ENCODE measurements at places on chromosomes 3 and 15.
A peak's percentile ranks its signal among the peaks of the same experiment; 100 is the strongest.

DNA sequence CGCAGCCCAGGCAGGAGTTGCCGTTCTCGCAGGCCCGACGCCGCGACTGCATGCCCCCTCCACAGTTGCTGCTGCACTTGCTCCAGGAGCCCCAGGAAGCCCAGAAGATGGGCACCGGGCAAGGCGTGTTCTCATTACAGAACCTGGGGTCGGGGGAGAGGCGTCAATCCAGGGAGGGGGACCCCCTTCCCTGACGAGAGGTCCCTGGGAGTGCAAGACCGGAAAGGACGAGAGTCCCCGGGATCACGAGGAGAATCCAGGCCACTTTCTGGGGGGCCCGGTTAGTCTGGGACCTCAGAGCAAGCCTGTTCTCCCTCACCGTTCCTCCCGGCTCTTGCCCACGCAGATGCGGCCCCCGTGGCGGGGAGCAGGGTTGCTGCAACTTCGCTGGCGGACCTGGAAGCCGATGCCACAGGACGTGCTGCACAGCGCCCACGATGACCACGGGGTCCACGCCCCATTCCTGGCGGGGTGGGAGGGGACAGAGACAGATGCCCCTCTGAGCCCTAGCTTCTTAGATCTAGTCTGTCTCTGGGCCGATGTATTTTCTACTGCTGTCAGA is 113.9 kb downstream of the SEMA5B start:
- peaks cover 57% of the 10 kb centered on the region for H3K27me3 ChIP-seq
- no peak overlapping the region for H3K4me3 ChIP-seq
- H3K27ac ChIP-seq: no peak overlapping the region
- DNase-seq: no peak

DNA sequence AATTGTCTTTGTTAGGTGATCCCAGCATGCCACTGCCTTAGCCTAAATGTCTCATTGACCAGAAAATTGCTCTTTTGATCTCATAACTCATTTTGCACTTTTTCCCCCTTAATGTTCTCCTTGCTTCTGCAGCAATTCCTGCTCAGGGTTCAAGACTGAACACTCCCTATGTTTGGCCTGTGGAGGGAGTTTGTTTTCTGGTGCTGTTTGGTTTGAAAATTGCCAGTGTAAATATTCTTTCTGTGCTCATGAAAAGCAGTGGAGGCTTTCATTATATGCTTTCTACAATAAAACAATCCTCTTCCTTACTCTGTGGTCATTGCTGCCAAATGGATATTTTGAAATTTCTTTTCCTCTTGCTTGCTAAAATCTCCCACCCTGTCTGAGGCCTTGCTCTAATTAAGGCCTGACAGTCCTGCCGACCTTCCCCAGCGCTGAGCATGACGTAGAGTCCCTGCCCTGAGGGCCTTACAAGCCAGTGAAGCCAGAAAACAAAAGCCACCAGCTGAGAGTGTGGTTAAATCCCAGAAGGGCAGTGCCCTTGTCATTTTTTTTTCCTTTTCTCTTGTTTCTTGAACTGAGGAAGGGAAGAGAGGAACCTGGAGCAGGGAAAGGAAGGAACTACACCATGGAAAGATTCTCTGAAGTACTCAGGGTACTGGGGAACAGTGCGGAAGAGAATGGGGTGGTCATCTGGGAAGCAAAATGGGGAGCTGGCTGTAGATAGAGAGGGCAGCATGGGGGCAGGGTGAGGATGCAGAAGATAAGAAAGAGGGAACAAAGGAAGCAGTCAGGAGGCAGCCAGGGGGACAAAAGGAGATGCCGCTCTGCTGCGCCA is 24.8 kb downstream of the ZBTB38 start:
- no peaks in the 10 kb centered on the region for H3K36me3 ChIP-seq
- no peaks in the 10 kb centered on the region for H3K4me1 ChIP-seq
- no peak overlapping the region for H3K4me3 ChIP-seq
- no peak for DNase-seq
- no peaks in the 10 kb centered on the region for H3K27me3 ChIP-seq

DNA sequence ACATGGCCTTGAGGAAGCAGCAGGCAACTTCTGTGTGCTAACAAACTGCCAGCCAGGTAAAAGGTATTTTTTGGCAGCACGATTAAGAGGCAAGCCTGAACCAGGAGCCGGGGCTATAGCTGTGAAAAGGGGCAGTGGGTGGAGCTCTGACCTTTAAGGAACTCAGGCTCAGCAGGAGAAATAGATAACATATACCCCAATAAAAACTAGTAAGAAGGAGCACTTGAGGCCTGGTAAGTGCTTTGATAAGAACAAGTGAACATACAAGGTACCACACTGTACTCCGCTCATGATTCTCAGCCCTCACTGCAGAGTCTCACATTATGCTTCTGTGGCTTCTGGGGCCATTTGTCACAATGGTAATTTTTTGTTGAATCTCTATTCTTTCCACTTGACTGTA is 5.4 kb downstream of the FYCO1 start:
- H3K4me1 ChIP-seq: peaks cover 15% of the 10 kb centered on the region
- H3K27ac ChIP-seq: no peak overlapping the region
- peaks cover 23% of the 10 kb centered on the region for H3K36me3 ChIP-seq
- H3K27me3 ChIP-seq: no peaks in the 10 kb centered on the region
- no peak overlapping the region for H3K4me3 ChIP-seq

GRCh38 chr3:167497903-167498302 is 24.1 kb upstream of the SERPINI2 start:
- H3K27ac ChIP-seq: no peak overlapping the region
- no peak for DNase-seq
- no peak overlapping the region for H3K4me3 ChIP-seq
- no peaks in the 10 kb centered on the region for H3K36me3 ChIP-seq
- H3K4me1 ChIP-seq: no peaks in the 10 kb centered on the region

DNA sequence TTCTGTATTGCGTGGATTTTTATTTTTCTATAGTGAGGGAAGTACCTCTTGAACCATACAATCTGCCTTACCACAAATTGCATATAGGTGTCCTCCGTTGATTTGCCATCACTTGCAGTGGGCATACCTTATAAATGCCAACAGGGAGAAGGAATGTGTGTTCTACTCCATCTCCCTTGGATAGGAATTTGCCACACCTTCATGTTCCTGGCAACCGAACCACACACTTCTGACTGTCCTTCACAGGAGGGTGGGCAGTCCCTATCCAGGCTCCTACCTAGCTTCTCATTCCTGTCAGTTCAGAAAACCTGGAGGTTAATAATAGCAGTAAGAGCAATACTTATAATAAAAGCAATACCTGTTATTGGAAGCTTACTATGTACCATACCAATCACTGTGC is 357.7 kb downstream of the EFHB start:
- DNase-seq: no peak
- H3K27ac ChIP-seq: no peak overlapping the region
- H3K4me3 ChIP-seq: no peak overlapping the region
- no peaks in the 10 kb centered on the region for H3K4me1 ChIP-seq

DNA sequence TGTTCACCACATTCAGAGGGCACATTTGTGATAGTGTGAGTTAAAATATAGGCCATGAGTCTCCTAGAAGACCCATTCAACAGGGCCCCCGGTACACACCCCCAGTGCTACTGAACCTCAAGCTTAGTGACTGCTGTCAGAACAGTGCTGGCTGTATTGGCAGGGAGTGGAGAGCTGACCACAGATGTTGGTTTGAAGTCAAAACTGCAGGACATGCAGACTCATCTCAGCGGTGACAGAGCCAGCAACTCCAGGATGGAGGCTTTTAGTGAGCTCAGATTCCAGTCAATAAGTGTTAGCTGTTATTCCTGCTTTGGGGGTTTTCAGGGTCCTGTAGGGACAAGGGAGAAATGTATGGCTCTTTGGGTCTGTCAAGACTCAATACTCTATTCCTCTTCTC is 29.1 kb downstream of the PRR20G start:
- no peak for DNase-seq
- H3K27me3 ChIP-seq: peaks cover 16% of the 10 kb centered on the region
- no peak overlapping the region for H3K4me3 ChIP-seq
- no peak overlapping the region for H3K27ac ChIP-seq

DNA sequence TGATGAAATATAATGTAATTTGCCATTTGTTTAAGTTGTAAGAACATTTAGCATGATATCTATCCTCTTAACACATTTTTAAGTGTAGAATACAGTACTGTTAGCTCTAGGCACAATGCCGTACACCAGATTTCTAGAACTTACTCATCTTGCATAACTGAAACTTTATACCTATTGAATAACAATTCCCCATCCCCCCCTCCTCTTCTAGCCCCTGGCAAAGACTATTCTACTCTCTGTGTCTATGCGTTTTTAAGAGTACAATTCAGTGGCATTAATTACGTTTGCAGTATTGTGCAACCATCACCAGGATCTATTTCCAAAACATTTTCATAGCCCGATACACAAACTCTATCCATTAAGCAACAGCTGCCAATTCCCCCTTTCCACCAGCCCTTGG is 261.7 kb downstream of the PLOD2 start:
- no peaks in the 10 kb centered on the region for H3K36me3 ChIP-seq
- H3K27me3 ChIP-seq: no peaks in the 10 kb centered on the region
- no peaks in the 10 kb centered on the region for H3K4me1 ChIP-seq

GRCh38 chr3:114308377-114308776 is 14.5 kb downstream of the TIGIT start:
- peaks cover 51% of the 10 kb centered on the region for H3K4me1 ChIP-seq
- DNase-seq: peak; percentile 37
- H3K27ac ChIP-seq: peak overlapping the region; percentile 86
- H3K36me3 ChIP-seq: no peaks in the 10 kb centered on the region

- H3K27me3 ChIP-seq: peaks cover 23% of the 10 kb centered on the region
- no peaks in the 10 kb centered on the region for H3K4me1 ChIP-seq
- no peak overlapping the region for H3K27ac ChIP-seq
- H3K36me3 ChIP-seq: no peaks in the 10 kb centered on the region
These were observed 63.7 kb upstream of the DLG1 start for GRCh38 chr3:197362081-197362480.

GRCh38 chr3:63791974-63792373 is 27.1 kb upstream of the C3orf49 start:
- no peaks in the 10 kb centered on the region for H3K27me3 ChIP-seq
- DNase-seq: no peak
- H3K36me3 ChIP-seq: no peaks in the 10 kb centered on the region
- no peak overlapping the region for H3K27ac ChIP-seq
- no peaks in the 10 kb centered on the region for H3K4me1 ChIP-seq

- H3K27ac ChIP-seq: no peak overlapping the region
- no peaks in the 10 kb centered on the region for H3K27me3 ChIP-seq
- no peaks in the 10 kb centered on the region for H3K36me3 ChIP-seq
- H3K4me1 ChIP-seq: no peaks in the 10 kb centered on the region
These were observed 874.7 kb upstream of the GBE1 start for GRCh38 chr3:82636177-82636576.

DNA sequence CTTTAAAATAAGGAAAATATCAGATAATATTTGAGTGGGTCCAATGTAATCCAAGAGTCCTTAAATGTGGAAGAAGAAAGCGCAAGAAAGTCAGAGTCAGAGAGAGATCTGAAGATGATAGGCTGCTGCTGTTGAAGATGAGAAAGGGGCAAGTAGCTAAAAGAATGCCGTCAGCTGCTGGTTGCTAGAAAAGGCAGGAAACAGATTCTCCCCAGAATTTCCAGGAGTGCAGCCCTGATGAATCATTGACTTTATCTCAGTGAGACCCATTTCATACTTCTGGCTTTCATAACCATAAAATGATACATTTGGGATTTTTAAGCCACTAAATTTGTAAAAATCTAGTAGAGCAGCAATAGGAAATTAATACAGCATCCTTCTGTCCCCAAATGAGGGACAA is 7.5 kb upstream of the CHMP2B start:
- peaks cover 11% of the 10 kb centered on the region for H3K27me3 ChIP-seq
- H3K27ac ChIP-seq: no peak overlapping the region
- H3K4me3 ChIP-seq: no peak overlapping the region
- H3K4me1 ChIP-seq: no peaks in the 10 kb centered on the region
- no peaks in the 10 kb centered on the region for H3K36me3 ChIP-seq

DNA sequence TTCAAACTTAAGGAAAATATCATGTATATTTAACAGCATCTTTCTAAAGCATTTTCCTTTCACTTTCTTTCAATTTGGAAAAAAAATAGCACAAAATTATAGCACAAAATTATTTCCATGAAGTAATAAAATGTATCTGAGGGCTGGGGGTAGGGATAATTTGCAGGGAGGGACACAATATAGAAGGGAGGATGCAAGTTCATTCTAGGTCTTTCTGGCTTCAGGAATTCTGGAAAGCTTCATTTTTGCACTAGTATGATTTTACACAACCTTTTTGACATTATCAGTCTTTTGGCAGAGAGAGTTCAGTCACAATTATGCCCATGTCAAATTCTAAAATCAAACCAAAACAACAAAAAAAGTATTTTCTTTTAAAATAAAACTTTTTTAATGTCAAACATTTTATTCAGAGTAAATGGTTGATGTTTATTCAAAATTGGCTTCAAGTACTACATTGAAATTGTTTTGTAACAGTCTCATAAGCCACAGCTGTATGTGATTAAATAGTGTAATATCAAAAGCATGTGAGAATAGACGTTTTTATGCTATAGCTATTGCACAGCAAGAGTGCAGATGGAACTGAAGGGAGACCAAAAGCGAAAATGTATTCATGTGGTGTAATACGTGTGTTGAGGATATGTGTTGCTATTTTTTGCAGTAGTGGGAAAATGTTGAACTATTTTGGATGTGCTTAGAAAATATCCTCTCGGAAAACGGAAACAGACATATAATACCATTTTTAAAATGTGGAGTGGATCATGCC is 5.8 kb downstream of the RBMS3 start:
- H3K4me3 ChIP-seq: no peak overlapping the region
- no peak for DNase-seq
- H3K27ac ChIP-seq: no peak overlapping the region
- no peaks in the 10 kb centered on the region for H3K36me3 ChIP-seq
- no peaks in the 10 kb centered on the region for H3K27me3 ChIP-seq
- peaks cover 11% of the 10 kb centered on the region for H3K4me1 ChIP-seq

DNA sequence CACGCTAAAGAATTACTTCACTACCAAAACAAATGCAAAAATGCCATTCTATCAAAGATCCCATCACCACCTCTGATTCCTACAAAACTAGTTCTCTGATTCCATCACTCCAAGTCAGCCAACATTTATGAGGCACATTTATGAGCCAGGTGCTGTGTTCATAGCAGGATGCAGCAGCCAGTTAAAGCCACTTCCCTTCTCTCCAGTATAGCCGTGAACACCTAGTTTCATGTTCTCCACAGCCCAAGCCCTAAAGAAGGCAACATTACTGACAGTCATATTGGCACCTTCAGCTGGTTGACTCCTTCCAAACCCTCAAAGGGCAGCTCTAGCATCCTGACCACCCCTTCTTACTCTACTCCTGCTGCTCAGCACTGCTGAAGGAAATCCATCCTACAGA is 36.4 kb downstream of the RYK start:
- H3K36me3 ChIP-seq: peaks cover 21% of the 10 kb centered on the region
- no peak overlapping the region for H3K27ac ChIP-seq
- DNase-seq: no peak
- H3K4me3 ChIP-seq: no peak overlapping the region
- no peaks in the 10 kb centered on the region for H3K4me1 ChIP-seq
- H3K27me3 ChIP-seq: no peaks in the 10 kb centered on the region

- H3K4me3 ChIP-seq: no peak overlapping the region
- H3K36me3 ChIP-seq: no peaks in the 10 kb centered on the region
- no peak for DNase-seq
- no peaks in the 10 kb centered on the region for H3K27me3 ChIP-seq
- no peaks in the 10 kb centered on the region for H3K4me1 ChIP-seq
- no peak overlapping the region for H3K27ac ChIP-seq
These were observed 27.6 kb downstream of the CHRNA7 start for GRCh38 chr15:32057876-32058425.

GRCh38 chr15:38459480-38459879 is 5.6 kb downstream of the FAM98B start:
- no peak for DNase-seq
- peaks cover 5% of the 10 kb centered on the region for H3K4me1 ChIP-seq

- DNase-seq: no peak
- no peaks in the 10 kb centered on the region for H3K4me1 ChIP-seq
- H3K27me3 ChIP-seq: no peaks in the 10 kb centered on the region
- H3K27ac ChIP-seq: no peak overlapping the region
- H3K4me3 ChIP-seq: no peak overlapping the region
These were observed 1.7 kb downstream of the TMEM212 start for GRCh38 chr3:171844873-171845272.

All from T-cell (primary cell).